Activated CD8-positive, alpha-beta memory T cell treated with anti-CD3 and anti-CD28 coated beads for 4 hours (primary cell): ENCODE measurements at places on chromosomes 6 and 20.

DNA sequence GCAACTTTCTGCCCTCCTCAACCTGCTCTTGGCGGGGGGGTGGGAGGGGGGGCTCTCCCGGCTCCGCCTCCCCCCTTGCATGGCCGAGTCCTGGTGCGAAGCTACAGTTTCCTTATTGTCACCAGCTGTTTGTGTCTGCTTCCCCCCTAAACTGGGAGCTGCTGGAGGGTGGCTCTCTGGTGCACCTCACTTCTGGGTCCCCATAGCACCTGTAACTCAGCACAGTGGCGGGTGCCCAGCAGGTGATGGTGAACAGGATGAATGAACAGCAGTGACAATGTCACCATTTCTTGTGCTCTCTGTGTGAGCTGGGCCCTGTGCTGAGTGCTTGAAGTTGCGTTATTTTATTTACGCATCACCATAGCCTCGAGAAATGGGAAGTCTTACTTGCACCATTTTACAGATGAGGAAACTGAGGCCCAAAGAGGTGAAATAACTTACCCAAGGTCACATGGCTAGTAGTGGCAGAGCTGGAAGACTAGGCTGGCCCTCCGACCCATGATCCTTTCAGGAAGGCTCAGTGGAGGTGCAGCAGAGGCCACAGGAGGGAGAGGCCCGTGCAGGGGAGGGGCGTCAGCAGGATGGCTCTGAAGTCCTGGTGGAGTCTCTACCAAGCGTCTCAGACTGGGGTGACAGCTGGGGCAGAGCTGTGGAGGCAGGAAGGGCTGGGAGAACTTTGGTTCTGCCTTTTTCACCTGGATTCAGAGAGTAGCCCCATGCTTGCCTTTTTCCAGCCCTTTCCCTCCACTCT is 41.8 kb downstream of the SRC start:
- DNase-seq = no peak

DNA sequence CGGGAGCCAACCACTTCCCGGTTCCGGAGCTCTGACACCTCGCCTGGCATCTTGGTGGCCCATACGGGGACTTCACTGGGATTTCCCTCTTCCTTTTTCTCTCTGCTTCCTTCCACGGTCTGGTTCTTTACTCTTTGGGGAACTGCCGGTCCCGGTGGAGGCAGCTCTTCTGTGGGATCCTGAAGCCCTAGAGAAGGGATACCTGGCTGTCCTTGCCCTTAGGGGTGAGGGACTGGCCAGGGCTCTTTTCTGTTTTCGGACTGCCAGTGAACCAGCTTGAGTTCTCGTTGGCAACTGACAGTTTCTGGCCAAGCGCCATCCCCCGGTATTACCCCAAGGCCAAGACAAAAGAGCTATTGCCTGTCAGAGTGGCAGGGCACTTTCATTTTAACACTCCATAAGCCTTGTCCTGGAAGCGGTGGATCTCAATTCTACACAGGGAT is 880 bp upstream of the CPXM1 start:
- DNase-seq = no peak

GRCh38 chr6:116649129-116649528 is 19.4 kb downstream of the ZUP1 start:
- no peak for DNase-seq

DNA sequence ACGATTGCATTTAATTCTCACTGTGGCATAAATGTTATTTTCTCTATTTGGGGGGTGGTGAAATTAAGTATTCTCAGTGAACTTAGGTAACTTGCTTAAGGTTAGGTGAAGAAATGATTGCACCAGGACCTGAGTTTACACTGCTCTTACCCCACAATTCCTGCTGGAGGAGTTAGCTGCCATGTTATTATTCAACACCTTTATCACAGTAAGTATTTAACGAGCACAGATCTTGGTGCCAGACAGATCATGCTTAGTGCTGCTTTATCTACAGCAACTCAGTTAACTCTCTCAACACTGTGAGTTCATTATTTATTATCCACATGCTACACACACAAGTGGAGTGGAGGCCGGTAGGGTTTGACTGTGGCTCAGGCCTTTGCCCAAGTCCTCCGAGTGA is 249.7 kb downstream of the TMEM242 start:
- DNase-seq = no peak
